T-helper 9 cell (primary cell): ENCODE measurements at places on chromosomes 3 and 15.

GRCh38 chr3:160685144-160685766 is 8.3 kb downstream of the ARL14 start:
- DNase-seq = no peak

DNA sequence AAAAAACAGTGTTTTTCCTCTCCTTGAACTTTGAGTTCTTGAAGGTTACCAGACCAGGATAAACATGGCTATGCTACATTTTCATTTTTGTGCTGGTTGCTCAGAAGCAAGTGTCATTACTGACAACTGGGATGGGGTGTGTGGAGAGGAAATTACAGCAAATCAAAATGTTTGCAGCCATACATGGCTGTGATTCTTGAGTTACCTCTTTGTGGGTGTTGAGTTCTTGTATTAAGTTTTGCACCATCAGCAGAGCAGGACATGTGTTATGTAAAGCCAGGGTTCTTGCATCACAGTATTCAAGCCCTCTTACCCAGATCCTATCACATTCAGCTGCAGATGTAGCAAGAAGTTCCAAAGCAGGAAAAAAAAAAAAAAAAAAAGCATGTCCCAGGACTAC is 53.9 kb upstream of the ATOSA start:
- DNase-seq = no peak

DNA sequence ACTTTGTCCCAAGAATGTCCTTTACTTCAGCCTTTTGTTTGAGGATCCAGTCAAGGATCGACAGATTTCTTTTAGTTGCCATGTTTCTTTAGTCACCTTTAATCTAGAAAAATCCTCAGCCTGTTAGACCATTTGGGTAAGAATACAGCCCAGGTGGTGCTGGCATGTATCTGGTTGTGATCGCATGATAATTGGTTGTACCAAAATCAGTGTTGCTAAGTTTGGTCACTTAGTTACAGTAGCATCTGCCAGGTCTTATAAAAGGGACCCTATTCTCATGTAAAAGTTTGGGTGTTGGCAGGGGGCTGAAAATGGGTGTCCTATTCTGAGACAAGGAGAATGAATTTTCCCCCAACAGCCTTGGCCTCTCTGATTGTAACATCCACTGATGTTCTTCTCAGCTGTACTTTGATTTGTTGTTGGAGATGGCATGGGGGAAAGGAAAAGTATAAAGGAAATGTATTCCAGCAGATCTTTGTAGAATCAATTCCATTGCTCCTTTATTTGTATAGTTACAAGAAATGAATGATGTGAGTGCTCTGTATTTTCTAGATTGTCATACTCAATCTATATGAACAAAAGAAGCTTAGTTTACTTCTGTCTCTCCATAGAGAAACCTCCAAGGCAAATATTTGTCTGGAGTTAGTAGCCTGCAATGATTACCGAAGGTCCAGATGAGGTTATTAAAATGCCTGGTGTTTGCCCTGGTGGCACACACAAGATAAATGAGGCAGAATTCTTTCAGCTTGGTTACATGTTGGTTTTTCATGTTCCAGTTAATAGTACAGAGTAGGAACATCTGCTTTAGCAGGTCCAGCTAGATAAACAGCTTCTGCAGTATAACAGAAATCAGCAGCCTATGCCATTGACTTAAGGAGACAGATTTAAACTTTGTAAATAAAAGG is 65.7 kb downstream of the CMTM8 start:
- DNase-seq = no peak

- DNase-seq = no peak
Measured at GRCh38 chr3:140251678-140252077, 316.7 kb downstream of the CLSTN2 start.

- no peak for DNase-seq
Measured at GRCh38 chr15:31439328-31439727, 112.7 kb downstream of the KLF13 start.

GRCh38 chr3:184081116-184081830 is 15.6 kb upstream of the HTR3E start:
- no peak for DNase-seq

GRCh38 chr15:88344786-88345185 is 88.2 kb upstream of the NTRK3 start:
- DNase-seq = no peak

- DNase-seq = no peak
Measured at GRCh38 chr3:7015683-7016440, 154.9 kb downstream of the GRM7 start.

GRCh38 chr3:5305684-5305989 is 118.1 kb downstream of the EDEM1 start:
- DNase-seq = no peak

DNA sequence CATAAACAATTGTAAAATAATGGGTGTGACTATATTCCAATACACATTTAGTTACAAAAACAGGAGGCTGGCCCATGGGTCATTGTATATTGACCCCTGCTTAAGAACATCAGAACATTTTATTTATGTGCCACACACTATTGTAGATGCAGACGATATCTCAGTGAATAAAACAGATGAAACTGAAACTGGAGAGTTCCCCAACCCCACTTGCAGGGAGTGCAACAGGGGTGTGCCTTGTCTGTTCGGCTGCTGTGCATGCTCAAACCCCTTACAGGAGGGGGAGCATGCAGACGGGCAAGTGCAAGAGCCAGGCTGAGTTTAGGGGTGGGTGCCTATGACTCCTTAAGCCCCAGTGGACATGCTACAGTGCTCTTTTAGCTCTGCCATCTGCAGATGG is 509.6 kb downstream of the IGSF11 start:
- DNase-seq = no peak

DNA sequence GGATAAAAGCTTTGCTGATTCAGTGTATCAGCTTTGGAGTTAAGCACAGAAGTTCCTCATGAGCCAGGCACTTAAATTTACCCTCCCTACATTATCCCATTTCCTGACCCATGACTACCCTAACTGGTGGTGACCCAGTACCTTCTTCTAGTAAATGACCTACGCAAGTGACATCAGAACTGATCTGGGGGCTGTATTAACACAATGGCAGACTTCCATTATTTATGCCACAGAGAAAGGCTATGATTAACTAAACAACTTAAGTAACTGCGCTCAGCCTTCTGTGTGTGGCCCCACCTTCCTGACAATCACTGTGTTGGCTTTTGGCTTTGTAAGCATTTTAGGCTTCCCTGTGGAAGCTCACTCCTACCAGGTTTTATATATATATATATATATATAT is 1.9 kb downstream of the MB21D2 start:
- DNase-seq = no peak

GRCh38 chr3:52670621-52671521 is 14.8 kb downstream of the PBRM1 start:
- no peak for DNase-seq

- DNase-seq = no peak
Measured at GRCh38 chr3:146142757-146143156, 18.2 kb downstream of the PLOD2 start.

- no peak for DNase-seq
Measured at GRCh38 chr3:62238003-62238402, 135.3 kb downstream of the FEZF2 start.

DNA sequence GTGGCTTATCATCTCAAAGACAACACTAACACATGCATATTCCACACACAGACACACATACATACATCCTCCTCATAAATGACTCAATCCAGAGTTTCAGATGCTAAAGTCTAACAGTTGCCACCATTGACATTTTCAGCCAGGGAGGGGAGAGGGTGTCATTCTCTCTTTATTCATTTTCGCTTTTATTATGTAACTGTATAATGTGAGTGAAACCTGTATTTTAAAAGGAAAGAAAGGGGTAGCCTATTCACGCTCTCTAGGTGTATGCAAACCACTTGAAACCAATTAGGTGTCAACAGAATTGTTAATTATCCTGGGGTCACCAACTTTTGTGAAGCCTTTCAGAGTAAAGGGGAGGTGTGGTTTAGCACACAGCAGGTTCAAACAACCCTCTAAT is 1282.9 kb downstream of the ROBO2 start:
- no peak for DNase-seq

GRCh38 chr3:73452729-73453128 is 172.0 kb downstream of the PDZRN3 start:
- no peak for DNase-seq

DNA sequence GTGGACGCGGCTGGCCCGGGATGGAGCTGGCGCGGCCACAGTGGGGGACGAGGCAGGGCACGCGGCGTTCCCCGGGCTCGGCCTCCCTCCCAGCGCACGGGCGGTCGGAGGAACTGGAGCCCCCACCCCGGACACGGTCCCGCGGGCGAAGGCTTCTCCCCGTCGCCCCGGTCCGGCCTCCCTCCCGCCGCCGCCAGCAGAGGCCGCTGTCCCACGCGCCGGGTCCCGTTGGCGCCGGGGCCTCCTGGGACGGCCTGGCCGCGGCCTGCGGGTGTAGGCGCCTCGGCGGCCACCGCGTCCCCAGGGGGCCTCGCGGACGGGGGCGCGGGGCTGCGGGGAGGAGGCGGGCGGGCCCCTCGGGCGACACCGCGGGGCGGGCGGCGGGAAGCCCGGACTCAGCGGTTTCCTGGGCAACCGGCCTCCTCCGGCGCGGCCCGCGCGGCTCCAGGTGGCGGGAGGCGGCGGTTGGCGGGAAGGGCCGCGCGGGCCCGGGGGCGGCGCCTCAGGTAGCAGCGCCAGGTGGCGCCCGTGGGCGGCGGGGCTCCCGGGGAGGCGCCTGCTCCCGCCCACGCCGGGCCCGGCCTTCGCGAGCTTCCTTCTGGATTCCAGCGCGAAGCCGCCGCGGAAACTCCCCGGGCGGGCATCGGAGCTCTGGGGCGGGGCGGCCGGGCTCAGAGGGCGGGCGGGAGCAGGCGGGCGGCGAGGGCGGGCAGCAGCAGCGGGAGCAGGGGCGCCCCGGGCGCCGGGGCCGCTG is 26.7 kb downstream of the MELTF start:
- peak; percentile 78 for DNase-seq

DNA sequence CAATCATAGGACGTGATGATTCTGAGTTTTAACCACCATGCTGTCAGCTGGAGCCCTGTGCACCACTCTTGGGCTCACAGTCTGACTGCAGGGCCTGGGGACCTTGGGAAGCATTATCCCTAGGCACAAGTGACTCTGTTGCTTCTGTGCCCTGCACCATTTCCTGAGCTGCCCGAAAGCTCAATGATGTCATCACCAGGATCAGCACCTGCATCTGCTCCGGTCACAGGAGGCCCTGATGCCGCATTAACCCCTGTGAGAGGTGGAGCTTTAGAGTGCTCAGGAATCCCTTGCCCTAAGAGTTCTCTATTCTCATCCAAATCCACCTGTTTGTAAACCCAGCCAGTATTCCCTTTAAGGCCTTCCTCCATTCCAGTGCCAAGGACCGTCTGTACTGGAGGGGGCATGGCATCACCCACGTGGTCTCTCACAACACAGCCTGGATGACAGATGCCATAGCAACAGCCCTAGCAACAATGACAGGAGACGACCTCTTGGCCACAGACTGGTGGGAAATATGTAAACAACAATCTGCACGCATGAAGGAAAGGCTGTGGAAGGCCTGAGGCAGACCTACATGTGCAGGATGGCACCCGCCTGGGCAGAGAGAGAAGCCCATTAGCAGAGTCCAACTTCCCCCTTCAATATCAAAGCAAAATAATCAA is 37.9 kb downstream of the NTRK3 start:
- DNase-seq = no peak

GRCh38 chr3:104180906-104181305 is 1185.8 kb upstream of the ALCAM start:
- no peak for DNase-seq

GRCh38 chr3:177816667-177817208 is 619.5 kb upstream of the TBL1XR1 start:
- no peak for DNase-seq

DNA sequence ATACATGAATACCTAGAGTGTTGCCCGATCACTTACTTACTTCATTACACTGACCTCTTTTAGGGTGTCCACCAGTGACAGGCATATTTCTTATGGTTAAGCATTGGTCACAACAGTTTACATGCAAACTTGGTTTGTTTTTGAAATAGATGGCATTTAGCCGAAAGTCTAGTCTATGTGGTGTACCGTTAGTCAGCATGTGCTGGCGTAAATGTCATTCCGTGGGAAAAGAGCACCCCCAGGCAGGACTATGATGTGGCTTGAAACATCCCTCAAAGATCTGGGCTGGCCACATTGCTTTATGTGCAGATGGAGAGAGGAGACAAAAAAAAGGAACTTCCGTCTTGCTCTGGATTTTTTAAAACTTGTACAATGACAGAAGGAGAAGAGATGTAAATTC is 357.0 kb upstream of the ICE2 start:
- no peak for DNase-seq

DNA sequence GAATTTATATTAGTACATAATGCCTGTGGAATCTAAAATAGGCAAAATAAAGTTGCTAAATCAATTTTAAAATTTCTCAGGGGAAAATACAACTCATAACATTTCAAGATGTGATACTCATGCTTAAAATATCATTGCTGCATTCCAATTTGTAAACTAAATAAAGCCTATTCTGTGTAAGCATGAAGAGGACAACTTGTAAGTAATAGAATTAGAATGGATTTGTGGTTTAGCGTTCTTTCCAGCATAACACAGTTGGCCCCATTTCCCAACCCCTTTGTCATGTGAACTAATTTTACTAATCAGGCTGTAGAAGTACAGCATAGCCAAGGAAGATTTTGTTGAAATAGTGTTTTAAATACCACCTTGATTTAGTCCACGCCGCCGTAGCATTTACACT is 437.2 kb downstream of the SI start:
- no peak for DNase-seq

DNA sequence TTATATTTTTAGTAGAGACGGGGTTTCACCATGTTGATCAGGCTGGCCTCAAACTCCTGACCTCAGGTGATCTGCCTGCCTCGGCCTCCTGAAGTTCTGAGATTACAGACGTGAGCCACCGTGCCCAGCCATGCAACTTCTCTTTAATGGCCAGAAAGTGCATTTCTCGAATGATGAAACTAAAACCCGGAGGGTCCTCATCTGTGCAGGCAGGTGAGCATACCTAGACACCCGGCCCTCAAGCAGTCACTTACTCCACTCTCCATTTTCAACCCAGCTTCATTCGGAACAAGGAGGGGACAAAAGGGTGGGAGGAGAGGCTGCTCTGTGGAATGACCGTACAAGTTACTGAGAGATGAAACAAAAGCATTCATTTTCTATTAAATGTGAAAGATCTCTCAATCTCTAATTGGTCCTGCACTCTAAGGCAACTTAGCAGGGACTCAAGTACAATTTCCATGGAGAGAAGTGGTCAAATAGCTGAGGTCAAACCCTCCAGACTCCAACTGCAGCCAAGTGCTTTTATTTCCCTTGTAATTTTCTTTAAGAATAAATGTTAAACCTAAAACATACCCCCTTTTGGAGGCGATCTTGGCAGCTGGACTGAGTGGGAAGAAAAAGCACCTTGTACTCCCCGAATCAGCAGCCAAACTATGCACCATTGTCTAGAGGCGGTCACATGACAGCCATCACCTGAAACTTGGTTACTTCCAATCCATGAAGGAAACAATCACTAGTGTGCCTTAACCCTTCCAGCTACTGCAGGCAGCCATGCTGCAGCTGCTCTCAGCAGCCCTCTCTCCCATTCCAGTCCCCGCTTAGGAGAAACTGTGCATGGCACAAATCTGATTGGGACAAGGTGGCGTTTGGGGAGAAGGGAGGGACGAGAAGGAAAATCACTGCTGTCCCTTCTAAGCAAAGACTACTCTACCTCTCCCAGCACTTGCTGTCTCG is 62.2 kb downstream of the VGLL4 start:
- DNase-seq = no peak

- DNase-seq = no peak
Measured at GRCh38 chr15:67146234-67146633, 80.8 kb downstream of the SMAD3 start.
